Activated CD8-positive, alpha-beta T cell treated with anti-CD3 and anti-CD28 coated beads for 36 hours (primary cell): ENCODE measurements at places on chromosomes 5 and 9. TPM values are rescaled to one million over a fixed set of nuclear protein-coding genes. Genes with fewer than 3 reads are reported as not detected.

- peak; percentile 2 for DNase-seq
- no peak overlapping the region for H3K27ac ChIP-seq
- no peak overlapping the region for H3K4me3 ChIP-seq
- H3K27me3 ChIP-seq, result no peaks in the 10 kb centered on the region
- H3K36me3 ChIP-seq, result no peaks in the 10 kb centered on the region
These were observed 245.1 kb upstream of the MEF2C start for GRCh38 chr5:89128092-89128491.

TAS2R1 gene
- not detected for total RNA-seq

HTR1A gene
- total RNA-seq, result not detected

DNA sequence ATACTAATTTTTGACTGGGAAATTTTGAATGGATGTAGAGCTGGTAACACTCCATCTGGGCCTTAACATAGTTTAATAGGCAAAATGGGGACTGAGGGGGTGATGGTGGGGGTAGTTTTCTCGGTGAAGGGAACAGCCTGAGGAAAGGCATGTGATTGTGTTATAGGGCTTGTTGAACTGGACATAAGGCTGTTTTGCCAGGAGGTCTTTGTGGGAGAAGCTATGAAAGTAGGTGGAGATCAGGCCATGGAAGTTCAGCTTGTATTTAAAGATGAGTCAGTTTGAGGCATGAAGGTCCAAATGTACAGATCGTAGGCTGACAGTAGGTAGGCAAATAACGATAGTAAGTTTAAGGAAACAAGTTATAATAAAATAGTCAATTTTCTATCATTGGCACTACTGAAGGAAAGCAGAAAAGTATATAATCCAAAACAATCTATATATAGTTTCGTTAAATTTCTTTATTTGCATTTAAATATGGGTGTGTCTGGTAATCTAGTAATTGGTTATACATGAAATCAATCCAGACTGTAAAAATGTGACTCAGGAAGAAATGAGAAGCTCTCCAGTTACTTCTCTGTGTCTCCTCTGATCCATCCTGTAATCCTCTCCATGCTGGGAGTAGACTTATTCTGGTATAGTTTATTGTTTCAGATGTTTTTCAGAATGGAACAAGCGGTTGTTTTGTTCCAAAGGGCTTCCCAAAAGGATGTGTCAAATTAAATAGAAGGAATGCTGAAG lies 2.8 kb downstream of the CSNK1G3 start:
- H3K27ac ChIP-seq, result peak overlapping the region; percentile 58
- H3K4me3 ChIP-seq, result peak overlapping the region; percentile 38
- H3K4me1 ChIP-seq, result peaks cover 67% of the 10 kb centered on the region
- no peaks in the 10 kb centered on the region for H3K27me3 ChIP-seq

CD74 gene
- total RNA-seq, result 282 TPM

GRCh38 chr9:811106-811531 lies 30.4 kb upstream of the DMRT1 start:
- H3K4me3 ChIP-seq, result no peak overlapping the region
- DNase-seq, result no peak
- no peak overlapping the region for H3K27ac ChIP-seq
- H3K4me1 ChIP-seq, result no peaks in the 10 kb centered on the region
- H3K27me3 ChIP-seq, result no peaks in the 10 kb centered on the region

DNA sequence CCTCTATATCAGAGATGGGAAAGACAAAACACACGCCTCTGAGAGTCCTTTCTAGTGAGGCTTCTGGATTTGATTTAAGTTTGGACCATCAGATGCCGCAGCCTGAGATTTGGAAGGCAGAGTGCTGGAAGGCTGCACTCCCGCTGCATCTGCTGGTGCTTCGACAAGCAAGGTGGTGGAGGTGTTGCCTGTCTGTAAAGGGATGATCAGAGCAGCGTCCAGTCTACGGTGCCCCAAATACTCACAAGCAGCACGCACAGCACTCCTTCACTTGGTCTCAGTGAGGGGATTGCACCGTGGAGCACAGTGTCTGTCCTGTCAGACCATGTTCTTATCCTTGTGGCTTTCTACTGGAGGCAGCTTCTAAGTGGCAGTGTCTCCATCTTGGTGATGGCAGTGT lies 221.4 kb downstream of the GADD45G start:
- H3K36me3 ChIP-seq, result no peaks in the 10 kb centered on the region
- H3K4me3 ChIP-seq, result no peak overlapping the region
- H3K27me3 ChIP-seq, result peaks cover 2% of the 10 kb centered on the region
- peaks cover 15% of the 10 kb centered on the region for H3K4me1 ChIP-seq
- no peak for DNase-seq

DNA sequence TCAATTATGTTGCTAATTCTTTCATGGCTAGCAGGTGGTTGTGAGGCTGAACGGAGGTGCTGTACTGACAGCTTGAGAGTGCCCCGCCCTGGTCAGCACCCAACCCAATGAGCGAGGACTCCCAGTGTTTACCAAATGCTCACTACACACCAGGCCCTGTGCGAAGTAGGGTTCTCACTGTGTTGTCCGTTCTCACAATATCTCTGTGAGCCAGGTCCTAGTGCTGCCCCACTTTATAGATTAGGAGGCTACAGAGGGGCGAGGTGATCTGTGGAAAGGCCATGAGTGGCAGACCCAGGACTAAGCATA lies 28.2 kb downstream of the COL15A1 start:
- H3K4me1 ChIP-seq, result peaks cover 3% of the 10 kb centered on the region
- no peaks in the 10 kb centered on the region for H3K27me3 ChIP-seq
- H3K36me3 ChIP-seq, result no peaks in the 10 kb centered on the region
- DNase-seq, result no peak
- H3K4me3 ChIP-seq, result no peak overlapping the region

TNFSF15 gene
- total RNA-seq, result 0.16 TPM

GRCh38 chr5:107806705-107807104 lies 136.0 kb upstream of the EFNA5 start:
- no peaks in the 10 kb centered on the region for H3K4me1 ChIP-seq
- H3K27me3 ChIP-seq, result peaks cover 3% of the 10 kb centered on the region
- no peak overlapping the region for H3K27ac ChIP-seq
- H3K36me3 ChIP-seq, result no peaks in the 10 kb centered on the region
- no peak overlapping the region for H3K4me3 ChIP-seq

GAS1 gene
- total RNA-seq, result 0.11 TPM

DNA sequence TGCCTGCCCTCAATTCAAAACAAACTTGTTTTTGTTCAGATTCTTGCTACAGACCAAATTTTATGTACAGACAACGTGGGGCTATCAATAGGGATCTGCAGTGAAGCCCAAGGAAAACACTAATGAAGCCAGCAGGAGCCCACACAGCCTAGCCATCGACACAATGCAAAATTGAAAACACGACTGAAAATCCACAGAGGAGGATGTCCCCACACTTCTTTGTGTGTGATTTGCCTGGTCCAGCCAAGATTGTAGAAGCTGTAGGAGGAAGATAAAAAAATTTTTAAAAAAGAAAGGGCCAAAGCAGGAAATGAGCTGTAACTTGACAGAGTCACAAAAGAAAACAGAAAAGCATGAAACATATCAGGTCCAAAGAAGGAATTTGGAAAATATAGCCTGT lies 34.8 kb downstream of the HTR4 start:
- no peaks in the 10 kb centered on the region for H3K36me3 ChIP-seq
- peaks cover 12% of the 10 kb centered on the region for H3K27me3 ChIP-seq
- H3K4me1 ChIP-seq, result peaks cover 19% of the 10 kb centered on the region
- H3K27ac ChIP-seq, result no peak overlapping the region

STPG3 gene
- not detected for total RNA-seq

NR2F1 gene
- not detected for total RNA-seq

DNA sequence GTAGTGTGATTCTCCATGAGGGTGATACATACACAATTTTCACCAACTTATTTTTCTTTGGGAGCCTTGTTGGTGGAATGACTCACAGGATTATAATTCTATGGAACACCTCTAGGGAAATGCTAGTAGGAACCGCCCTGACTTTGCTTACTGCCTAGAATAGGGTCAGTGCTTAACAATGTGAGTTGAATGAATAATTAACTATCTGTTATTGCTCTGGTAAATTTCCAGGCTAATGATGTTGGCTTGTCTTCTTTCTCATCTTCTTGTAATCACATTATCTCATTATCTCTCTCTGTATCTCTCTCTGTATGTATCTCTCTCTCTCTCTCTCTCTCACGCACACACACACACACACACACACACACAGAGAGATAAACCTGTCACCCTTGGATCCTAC lies 291.1 kb downstream of the TRIM32 start:
- peaks cover 2% of the 10 kb centered on the region for H3K27me3 ChIP-seq
- no peaks in the 10 kb centered on the region for H3K4me1 ChIP-seq
- H3K36me3 ChIP-seq, result no peaks in the 10 kb centered on the region

- H3K4me3 ChIP-seq, result no peak overlapping the region
- no peaks in the 10 kb centered on the region for H3K36me3 ChIP-seq
- no peak for DNase-seq
- no peaks in the 10 kb centered on the region for H3K27me3 ChIP-seq
These were observed 54.5 kb upstream of the TAF11L2 start for GRCh38 chr5:17443333-17444130.

DNA sequence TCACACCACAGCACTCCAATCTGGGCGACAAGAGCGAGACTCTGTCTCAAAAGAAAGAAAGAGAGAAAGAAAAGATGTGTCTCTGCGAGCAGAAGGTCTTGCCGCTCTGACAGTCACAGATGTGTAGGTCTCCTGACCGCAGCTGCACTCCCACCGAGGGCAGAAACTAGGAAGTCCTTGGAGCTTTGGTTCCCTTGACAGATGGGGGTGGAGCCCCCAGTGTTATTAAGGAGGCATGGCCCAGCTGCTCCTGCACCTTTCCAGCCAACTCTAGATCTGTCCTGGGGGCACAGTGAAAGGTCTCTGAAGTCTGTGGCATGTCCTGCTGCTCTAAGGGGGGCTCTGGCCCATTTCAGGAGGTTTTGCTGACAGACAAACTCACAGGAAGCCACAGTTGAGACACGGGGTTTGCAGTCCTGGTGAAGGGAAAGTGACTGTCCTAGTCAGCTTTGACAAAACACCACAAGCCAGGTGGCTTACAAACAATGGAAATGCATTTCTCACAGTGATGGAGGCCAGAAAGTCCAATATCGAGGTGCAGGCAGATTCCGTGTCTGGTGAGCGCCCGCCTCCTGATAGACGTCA lies 9.0 kb upstream of the DIPK1B start:
- H3K4me1 ChIP-seq, result peaks cover 22% of the 10 kb centered on the region
- no peak for DNase-seq
- no peaks in the 10 kb centered on the region for H3K36me3 ChIP-seq

EFNA5 gene
- not detected for total RNA-seq

CARTPT gene
- total RNA-seq, result not detected

- H3K4me3 ChIP-seq, result no peak overlapping the region
- peaks cover 8% of the 10 kb centered on the region for H3K4me1 ChIP-seq
- H3K27ac ChIP-seq, result no peak overlapping the region
- DNase-seq, result no peak
These were observed 120.5 kb downstream of the MARCHF3 start for GRCh38 chr5:126909856-126910255.

SHROOM1 gene
- total RNA-seq, result 2.0 TPM

GRCh38 chr5:151239237-151239861 lies 13.6 kb upstream of the GM2A start:
- peak overlapping the region; percentile 21 for H3K4me3 ChIP-seq
- H3K4me1 ChIP-seq, result peaks cover 37% of the 10 kb centered on the region
- H3K27ac ChIP-seq, result peak overlapping the region; percentile 13
- H3K36me3 ChIP-seq, result no peaks in the 10 kb centered on the region
- no peaks in the 10 kb centered on the region for H3K27me3 ChIP-seq
- DNase-seq, result peak; percentile 78

FOXD4L3 gene
- 0.14 TPM for total RNA-seq

- H3K36me3 ChIP-seq, result peaks cover 9% of the 10 kb centered on the region
- H3K4me1 ChIP-seq, result peaks cover 16% of the 10 kb centered on the region
- H3K27me3 ChIP-seq, result no peaks in the 10 kb centered on the region
- H3K4me3 ChIP-seq, result no peak overlapping the region
These were observed 13.8 kb downstream of the MACIR start for GRCh38 chr5:103272377-103272776.

- no peaks in the 10 kb centered on the region for H3K4me1 ChIP-seq
- no peak overlapping the region for H3K27ac ChIP-seq
- no peak for DNase-seq
- no peaks in the 10 kb centered on the region for H3K27me3 ChIP-seq
- no peak overlapping the region for H3K4me3 ChIP-seq
- no peaks in the 10 kb centered on the region for H3K36me3 ChIP-seq
These were observed 104.1 kb downstream of the GABRB2 start for GRCh38 chr5:161442471-161442870.

DNA sequence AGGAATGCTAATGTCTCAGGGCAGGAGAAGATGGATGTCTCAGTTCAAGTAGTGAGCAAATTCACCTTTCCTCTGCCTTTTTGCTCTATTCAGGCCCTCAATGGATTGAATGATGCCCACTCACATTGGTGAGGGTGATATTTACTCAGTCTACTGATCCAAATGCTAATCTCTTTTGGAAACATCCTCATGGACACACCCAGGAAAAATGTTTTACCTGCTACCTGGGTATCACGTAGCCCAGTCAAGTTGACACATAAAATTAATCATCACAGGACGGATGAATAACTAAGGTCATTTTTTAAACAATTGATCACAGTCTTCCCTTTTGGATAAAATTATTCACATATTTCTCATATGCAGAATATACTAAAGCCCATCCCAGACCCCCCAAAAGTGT lies 63.0 kb upstream of the JAK2 start:
- H3K4me1 ChIP-seq, result peaks cover 25% of the 10 kb centered on the region
- H3K27me3 ChIP-seq, result no peaks in the 10 kb centered on the region
- H3K4me3 ChIP-seq, result no peak overlapping the region
- DNase-seq, result no peak
- H3K27ac ChIP-seq, result no peak overlapping the region

WASHC1 gene
- 18.0 TPM for total RNA-seq

DNA sequence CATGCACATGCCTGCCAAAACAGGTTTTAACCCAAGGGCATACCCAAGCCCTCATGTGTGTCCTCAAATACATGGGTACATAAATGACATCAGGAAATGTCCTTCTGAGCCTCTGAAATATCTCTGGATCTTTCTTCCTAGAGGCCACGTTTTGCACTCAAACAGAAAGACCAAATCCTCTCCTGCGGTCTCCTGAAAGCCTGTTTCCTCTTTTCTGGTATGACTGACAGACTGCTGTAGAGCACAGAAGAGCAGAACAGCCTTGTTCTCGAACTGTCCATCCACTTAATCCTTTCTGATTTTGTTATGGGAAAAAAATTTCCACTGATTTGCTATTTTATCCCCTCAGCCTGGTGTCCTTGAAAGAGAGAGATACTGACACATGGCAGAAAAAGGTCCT lies 107.2 kb downstream of the ASTN2 start:
- no peak overlapping the region for H3K4me3 ChIP-seq
- no peaks in the 10 kb centered on the region for H3K36me3 ChIP-seq
- no peak overlapping the region for H3K27ac ChIP-seq
- DNase-seq, result no peak
